ENCODE measurements at places on chromosomes 2 and 18.

DNA sequence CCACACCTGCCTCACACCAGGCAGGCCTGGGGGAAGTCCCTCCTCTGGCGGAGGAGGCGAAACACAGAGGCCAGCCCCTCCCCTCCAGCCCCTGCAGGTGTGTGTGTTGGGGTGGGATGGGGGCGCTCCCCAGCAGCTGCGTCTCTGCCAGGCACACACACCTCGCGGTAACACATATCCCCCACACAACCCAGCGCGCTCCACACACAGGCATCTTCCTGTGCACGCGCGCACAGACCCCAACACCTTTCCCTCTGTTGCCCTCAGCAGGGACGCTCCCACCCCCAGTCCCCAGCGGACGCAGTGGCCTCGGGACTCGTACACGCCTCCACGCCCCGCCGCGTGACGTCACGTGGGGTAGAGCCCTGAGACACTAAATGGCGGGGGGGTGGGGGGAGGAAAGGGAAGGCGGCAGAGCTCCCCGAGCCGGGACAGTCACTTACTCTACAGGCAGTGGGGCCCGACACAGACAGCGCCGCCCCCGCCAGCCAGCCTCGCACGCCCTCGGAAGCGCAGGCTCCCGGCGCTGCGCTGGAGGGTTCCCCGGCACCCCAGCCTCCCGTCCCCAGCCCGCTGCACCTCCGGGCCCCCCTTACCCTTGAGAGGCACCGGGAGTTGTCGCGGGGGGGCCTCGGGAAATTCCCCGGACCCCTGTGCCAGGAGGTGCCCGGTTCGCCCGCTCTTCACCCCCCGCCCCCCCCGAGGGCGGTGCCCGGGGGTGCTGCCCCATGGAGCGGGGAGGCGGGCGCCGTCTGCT is at the start of gene WNT10A:
TSS of gene WNT10A (plus strand) at position 751 of the 757 bp plus-strand sequence. CDS start 144 bp downstream, outside the sequence.
- peak; percentile 53 for DNase-seq

DNA sequence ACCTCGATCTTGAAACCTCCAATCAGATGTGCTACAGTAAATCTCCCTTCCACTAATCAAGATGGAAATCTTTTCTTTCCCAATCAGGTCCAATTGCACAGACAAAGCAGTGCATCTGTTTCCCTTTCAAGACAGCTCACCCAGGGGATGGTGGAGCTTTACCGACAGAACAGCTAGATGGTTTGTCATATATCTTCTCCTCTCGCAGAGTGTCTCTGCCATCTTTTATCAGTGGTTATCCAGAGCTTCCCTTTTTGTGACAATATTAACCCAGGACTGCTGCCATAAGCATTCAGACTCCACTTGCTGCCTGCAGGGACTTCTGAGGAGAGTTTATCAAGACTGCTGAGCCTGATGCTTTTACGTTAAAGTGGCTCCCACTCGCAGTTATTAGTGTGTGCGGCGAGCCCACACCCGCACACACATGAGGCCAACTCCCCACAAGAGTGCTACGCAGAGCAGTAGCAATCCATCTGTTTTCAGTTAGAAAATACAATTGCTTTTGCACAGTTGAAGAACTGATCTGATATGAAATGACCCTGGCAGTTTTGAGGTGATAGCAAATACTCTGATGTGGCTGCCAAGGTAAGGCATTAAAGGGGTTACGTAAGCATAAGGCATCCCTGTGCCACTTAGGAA is 398.9 kb downstream of the NCKAP5 start:
- no peak for DNase-seq

DNA sequence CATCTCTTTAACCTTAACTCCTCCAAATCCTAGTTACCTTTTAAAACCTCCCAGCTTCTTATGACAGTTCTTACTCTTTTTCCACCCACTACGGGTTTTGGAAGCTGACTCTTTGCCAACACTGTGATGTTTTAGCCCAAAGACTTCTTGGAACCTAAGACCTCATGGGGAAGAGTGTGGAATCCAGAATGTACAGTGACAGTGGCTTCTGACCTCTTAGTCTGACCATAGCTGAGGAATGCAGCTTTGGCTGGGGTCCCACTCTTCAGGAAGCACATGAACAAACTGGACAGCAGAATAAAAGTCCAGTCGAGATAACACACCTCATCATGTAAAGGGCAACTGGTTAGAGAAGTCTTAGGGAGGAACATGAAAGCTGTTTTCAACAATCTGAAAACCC is 161.1 kb upstream of the PKDCC start:
- DNase-seq, result no peak

GRCh38 chr2:205700331-205701132 is 18.2 kb downstream of the NRP2 start:
- no peak for DNase-seq

- no peak for DNase-seq
Observed at GRCh38 chr2:105814291-105814940, 69.7 kb downstream of the NCK2 start.

GRCh38 chr2:71120195-71120594 is 9.8 kb downstream of the MCEE start:
- no peak for DNase-seq
